Activated CD8-positive, alpha-beta T cell treated with anti-CD3 and anti-CD28 coated beads for 36 hours (primary cell): ENCODE measurements at places on chromosomes 2 and 18. TPM values are rescaled to one million over a fixed set of nuclear protein-coding genes. Genes with fewer than 3 reads are reported as not detected.

SPEG gene
- 2.3 TPM for total RNA-seq

REG3A gene
- not detected for total RNA-seq

ADRA2B gene
- 0.34 TPM for total RNA-seq

SERPINB11 gene
- total RNA-seq: not detected

NTSR2 gene
- total RNA-seq: not detected

RHOB gene
- 14.2 TPM for total RNA-seq

DPP4 gene
- total RNA-seq: 26.4 TPM

SMC6 gene
- 19.7 TPM for total RNA-seq

RAB6C gene
- total RNA-seq: not detected

GKN2 gene
- total RNA-seq: not detected

KCNJ13 gene
- not detected for total RNA-seq

DNA sequence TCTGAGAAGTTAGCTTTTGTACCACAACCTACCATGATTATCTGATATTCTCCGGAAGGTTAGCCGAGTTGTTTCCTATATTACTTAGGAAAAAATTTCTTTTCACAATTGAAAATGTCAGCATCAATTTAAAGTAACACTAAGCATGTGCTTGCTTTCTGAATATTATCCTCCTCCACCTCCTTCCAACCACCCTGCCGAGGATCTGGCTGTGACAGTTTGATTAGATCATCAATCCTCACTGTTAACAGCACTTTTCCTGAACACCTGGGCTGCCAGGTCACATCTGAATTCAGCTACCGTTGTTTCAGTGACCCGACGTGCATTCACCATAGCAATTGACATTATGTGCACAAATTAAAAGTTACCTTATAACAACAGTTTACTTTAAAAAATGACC is 207.0 kb downstream of the ZNF407 start:
- no peak for DNase-seq
- H3K4me3 ChIP-seq: no peak overlapping the region
- no peak overlapping the region for H3K27ac ChIP-seq
- H3K27me3 ChIP-seq: no peaks in the 10 kb centered on the region

DNA sequence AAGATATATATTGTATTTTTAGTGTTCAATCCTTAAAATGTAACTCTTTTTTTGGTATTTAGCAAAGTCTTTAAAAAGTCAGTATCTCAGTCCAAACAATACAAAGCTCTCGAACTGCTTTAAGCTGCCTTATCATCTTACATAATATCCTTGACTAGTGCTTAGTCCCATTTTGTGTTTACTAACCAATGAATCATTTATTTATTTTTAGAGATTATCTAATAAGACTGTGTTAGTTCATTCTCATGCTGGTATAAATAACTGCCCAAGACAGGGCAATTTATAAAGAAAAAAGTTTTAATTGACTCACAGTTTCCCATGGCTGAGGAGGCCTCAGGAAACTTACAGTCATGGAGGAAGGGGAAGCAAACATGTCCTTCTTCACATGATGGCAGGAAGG is 248.3 kb upstream of the KYNU start:
- no peak overlapping the region for H3K27ac ChIP-seq
- no peaks in the 10 kb centered on the region for H3K27me3 ChIP-seq
- no peak for DNase-seq
- no peak overlapping the region for H3K4me3 ChIP-seq
- no peaks in the 10 kb centered on the region for H3K4me1 ChIP-seq

GRCh38 chr2:191481305-191482070 is 196.4 kb upstream of the NABP1 start:
- no peak overlapping the region for H3K27ac ChIP-seq
- no peaks in the 10 kb centered on the region for H3K36me3 ChIP-seq
- no peaks in the 10 kb centered on the region for H3K4me1 ChIP-seq

DNA sequence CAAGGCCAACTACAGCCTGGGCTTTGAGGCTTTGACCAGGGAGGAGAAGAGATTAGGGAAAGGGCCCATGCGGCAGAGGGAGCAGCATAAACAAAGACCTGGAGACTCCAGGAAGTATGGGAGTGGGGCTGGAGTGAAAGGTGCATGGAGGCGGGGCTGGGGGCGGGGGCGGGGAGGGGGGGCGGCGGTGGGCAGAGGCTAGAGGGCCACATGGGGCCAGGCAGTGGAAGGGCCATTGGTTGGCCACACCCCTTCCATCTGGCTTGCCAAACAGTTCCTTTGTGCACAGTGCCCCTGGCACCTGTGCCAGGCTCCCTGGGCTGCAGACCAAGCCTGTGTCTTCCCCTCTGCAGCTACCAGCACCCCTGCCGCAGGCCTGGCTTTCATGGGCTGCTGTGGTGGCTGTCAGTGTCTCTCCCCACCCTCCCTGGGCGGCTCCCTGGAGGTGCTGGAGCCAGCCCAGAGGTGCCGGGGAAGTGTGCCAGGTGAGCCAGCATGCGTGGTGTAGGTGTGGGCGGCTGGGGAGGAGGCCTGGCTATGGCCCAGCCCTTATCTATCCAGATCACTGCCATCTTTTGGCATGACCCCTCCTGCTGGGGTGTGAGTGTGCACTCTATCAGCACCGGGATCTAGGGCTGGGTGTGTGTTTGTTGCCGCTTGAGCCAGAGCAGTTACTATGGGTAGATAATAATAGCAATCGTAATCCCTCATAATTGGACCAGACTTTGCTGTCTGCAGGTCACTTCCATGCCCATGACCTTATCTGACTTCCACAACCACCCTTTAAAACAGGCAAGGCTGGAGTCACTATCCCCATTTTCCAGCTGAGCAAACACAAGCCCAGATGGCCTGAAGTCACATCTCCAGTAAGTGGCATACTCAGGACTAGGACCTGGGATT is 30.5 kb downstream of the DNMT3A start:
- H3K27ac ChIP-seq: peak overlapping the region; percentile 96
- H3K4me1 ChIP-seq: peaks cover 76% of the 10 kb centered on the region
- H3K4me3 ChIP-seq: peak overlapping the region; percentile 7
- peaks cover 65% of the 10 kb centered on the region for H3K36me3 ChIP-seq

GRCh38 chr2:24262421-24262970 is 87.6 kb downstream of the FAM228A start:
- H3K36me3 ChIP-seq: peaks cover 18% of the 10 kb centered on the region
- H3K27ac ChIP-seq: peak overlapping the region; percentile 49
- H3K4me3 ChIP-seq: no peak overlapping the region
- DNase-seq: no peak

GRCh38 chr2:96819128-96819875 is 3.2 kb downstream of the CNNM3 start:
- DNase-seq: no peak
- peaks cover 10% of the 10 kb centered on the region for H3K36me3 ChIP-seq
- H3K4me3 ChIP-seq: peak overlapping the region; percentile 80
- no peak overlapping the region for H3K27ac ChIP-seq
- H3K27me3 ChIP-seq: no peaks in the 10 kb centered on the region

DNA sequence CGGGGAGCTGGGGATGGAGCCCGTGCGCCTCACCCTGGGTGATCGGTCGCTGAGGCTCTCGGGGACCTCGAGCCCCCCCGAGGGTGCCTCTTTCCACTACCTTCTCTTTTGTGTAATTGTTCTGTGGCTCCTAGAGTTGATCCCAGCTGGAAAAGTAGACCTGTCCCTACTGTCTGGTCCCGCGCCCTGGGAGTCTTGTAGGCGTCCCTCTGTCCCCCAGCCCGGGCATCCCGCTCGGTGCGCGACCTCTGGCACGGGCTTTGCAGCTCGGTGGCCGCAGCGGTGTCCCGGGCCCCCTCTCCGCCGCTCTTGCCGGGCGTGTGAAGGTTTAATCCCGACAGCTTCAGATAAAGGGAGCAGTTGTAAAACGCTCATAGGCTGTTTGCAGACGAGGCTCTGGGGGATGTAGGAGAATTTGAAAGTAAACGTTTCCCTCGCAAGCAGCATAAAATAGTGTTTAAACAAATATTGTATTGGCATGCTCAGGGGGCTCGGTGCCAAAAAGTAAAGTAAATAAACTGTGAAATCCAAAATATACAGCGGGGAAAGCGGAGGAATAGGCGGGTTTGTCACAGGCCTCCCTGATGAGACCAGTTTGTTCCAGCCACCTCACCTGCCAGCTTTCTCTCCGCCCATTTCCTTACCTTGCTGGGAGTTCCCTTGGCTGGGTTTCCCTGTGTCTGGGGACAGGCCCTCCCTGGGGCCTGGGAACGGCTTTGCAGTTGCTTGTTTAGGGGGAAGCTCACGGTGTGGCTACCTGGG is 1.9 kb downstream of the GLI2 start:
- H3K36me3 ChIP-seq: no peaks in the 10 kb centered on the region
- no peak overlapping the region for H3K27ac ChIP-seq
- peaks cover 66% of the 10 kb centered on the region for H3K27me3 ChIP-seq
- no peak for DNase-seq

DNA sequence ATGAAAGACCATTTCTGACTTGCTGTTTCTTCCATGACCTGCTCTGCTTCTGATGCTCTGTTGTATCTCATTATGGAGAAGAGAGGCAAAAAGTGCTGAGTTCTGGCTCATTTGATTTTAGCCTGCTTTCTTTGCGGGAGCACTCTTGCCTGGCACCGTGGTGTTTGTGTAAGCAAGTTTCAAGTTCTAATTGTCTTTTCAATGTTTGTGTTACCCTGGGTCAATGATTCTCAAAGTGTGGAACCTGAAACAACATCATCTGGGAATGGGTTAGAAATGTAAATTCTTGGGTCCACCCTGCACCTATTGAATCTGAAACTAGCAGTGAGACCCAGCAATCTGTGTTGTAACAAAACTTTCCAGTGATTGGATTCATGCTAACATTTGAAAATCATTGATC is 85.5 kb upstream of the STON1 start:
- peaks cover 35% of the 10 kb centered on the region for H3K4me1 ChIP-seq
- H3K27me3 ChIP-seq: no peaks in the 10 kb centered on the region
- H3K4me3 ChIP-seq: no peak overlapping the region
- H3K36me3 ChIP-seq: peaks cover 5% of the 10 kb centered on the region
- no peak for DNase-seq

GRCh38 chr2:130878933-130879332 is 42.2 kb downstream of the ARHGEF4 start:
- no peaks in the 10 kb centered on the region for H3K36me3 ChIP-seq
- peaks cover 6% of the 10 kb centered on the region for H3K27me3 ChIP-seq
- no peak overlapping the region for H3K27ac ChIP-seq
- H3K4me1 ChIP-seq: peaks cover under 1% of the 10 kb centered on the region
- no peak for DNase-seq

DNA sequence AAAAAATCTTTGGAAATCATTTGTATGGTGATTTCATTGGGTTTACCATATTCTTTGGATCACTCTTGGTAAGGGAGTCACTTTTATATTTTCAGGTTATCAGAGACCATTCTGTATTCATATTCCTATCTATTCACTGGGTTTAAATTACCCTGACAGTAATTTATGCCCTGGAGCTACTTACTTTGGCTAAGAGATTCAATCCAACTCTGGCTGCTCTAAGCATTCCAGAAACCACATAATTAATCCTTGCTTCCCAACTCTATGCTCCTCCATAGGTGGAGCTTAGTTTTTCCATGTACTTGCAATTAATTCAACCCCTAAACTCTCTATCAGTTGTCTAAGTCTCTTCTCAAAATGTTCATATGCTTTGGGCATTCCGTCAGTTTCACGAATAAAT is 336.3 kb downstream of the AGPS start:
- no peak for DNase-seq
- H3K36me3 ChIP-seq: no peaks in the 10 kb centered on the region
- no peak overlapping the region for H3K27ac ChIP-seq
- H3K27me3 ChIP-seq: peaks cover 19% of the 10 kb centered on the region

- H3K4me1 ChIP-seq: no peaks in the 10 kb centered on the region
- no peaks in the 10 kb centered on the region for H3K36me3 ChIP-seq
- DNase-seq: no peak
- H3K27me3 ChIP-seq: peaks cover 8% of the 10 kb centered on the region
Measured at GRCh38 chr2:227241005-227241404, 76.6 kb downstream of the COL4A3 start.

- H3K4me3 ChIP-seq: no peak overlapping the region
- no peak for DNase-seq
- H3K36me3 ChIP-seq: peaks cover 22% of the 10 kb centered on the region
Measured at GRCh38 chr2:33581872-33582271, 17.2 kb downstream of the FAM98A start.

DNA sequence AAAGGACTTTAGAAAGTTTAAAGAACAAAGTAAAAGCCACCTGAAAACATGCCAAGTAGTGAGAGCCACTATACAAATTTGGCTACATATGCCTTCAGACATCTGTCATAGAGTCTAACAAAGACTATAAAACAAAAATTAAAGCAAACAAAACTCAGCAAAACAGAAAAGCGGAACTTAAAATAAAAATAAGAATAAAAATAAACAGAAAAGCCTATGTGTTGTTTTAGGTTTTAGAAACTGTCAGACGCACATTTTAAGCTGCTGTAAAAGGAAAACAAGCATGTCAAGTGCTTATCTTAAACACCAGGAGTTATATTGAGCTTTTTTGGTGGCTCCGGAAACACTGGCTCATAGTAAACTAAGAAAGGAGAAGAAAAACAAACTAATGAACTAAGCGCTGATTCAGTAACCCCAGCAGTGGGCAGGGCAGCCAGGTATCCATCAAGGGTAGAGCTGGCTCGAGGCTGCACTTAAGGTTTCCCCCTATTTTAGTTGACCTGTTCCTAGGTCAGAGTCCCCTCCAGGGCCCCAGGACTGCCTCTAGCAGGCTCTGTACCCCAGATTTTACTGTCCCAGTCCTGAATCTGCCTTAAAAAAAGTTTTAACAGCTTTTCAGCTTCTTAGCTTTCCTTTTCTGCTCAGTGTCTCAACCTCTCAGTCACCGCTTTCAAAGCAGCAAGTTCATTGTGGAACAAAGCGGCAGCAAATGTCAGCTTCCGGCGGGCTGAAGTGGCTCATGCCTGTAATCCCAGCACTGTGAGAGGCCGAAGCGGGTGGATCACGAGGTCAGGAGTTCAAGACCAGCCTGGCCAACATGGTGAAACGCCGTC is 15.4 kb upstream of the RMC1 start:
- H3K36me3 ChIP-seq: no peaks in the 10 kb centered on the region
- H3K4me1 ChIP-seq: peaks cover 19% of the 10 kb centered on the region
- peak overlapping the region; percentile 90 for H3K27ac ChIP-seq
- peak; percentile 78 for DNase-seq

DNA sequence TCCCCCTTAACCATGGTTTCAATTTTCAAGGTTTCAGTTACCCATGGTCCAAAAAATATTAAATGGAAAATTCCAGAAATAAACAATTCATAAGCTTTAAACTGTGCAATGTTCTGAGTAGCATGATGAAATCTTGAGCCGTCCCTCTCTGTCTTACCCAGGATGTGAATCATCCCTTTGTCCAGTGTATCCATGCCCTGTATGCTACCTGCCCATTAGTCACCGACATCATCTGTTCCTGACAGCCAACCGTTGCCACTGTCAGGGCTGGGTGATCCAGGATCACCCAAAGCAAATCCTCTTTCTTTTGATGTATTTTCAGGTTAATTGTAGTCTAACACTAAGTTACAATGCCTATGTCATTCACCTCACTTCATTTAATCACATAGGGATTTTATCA is 15.7 kb upstream of the OLA1 start:
- no peak overlapping the region for H3K27ac ChIP-seq
- no peak overlapping the region for H3K4me3 ChIP-seq
- no peaks in the 10 kb centered on the region for H3K4me1 ChIP-seq
- no peak for DNase-seq
- no peaks in the 10 kb centered on the region for H3K36me3 ChIP-seq

DNA sequence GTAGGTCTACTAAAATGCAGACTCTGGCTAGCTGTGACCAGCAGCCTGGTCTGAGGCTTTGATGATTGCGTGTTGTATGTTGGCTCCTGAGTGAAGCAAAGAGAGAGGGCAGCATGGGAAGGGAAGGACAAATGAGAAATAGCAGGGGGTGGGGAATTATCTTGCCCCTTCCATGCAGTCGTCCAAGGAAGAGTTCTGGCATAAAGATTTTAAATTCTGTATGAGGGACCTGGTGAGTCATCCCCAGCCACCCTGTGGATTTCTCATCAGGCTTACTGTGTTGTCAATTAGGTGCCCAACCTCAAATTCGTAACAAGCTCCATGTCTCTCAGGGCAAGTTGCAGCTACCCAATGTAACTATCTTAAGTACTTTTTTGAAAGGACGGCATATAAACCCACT is 72.1 kb upstream of the NOSTRIN start:
- no peak overlapping the region for H3K4me3 ChIP-seq
- H3K27me3 ChIP-seq: no peaks in the 10 kb centered on the region
